Caco-2 (cell line): ENCODE measurements at places on chromosomes 7 and 10. TPM values are rescaled to one million over a fixed set of nuclear protein-coding genes. Genes with fewer than 3 reads are reported as not detected.

DNA sequence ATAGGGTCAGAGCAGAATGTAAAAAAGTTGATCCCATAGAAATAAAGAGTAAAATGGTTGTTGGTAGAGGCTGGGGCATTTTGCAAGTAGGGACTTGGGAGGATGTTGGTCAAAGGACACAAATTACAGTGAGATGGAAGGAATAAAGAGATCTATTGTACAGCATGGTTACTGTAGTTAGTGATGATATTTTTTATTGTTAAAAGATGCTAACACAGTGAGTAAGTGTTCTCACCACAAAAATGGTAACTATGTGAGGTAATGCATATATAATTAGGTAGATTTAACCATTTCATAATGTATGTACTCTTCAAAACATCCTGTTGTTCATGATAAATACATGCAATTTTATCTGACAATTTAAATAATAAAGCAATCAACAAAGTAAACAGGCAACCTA is 280.7 kb upstream of the MAGI2 start:
- DNase-seq = no peak
- H3K4me1 ChIP-seq = no peaks in the 10 kb centered on the region
- H3K4me3 ChIP-seq = no peak overlapping the region
- no peak overlapping the region for H3K27ac ChIP-seq

- peak overlapping the region; percentile 54 for H3K4me3 ChIP-seq
- peak; percentile 34 for DNase-seq
- no peaks in the 10 kb centered on the region for H3K27me3 ChIP-seq
- peaks cover 46% of the 10 kb centered on the region for H3K4me1 ChIP-seq
- H3K27ac ChIP-seq = peak overlapping the region; percentile 46
These were observed 803 bp downstream of the RAPGEF5 start for GRCh38 chr7:22356010-22356691.

DNA sequence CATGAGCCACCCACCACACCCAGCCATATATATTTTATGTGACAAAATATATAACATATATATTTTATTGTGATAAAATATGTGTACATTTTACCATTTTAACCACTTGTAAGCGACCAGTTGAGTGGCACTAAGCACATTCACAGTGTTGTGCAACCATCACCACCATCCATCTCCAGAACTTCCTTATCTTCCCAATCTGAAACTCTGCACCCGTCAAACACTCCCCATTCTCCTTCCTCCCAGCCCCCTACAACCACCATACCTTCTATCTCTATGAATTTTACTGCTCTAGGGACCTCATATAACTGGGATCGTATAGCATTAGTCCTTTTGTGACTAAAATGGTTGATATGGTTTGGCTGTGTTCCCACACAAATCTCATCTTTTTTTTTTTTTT is 20.8 kb upstream of the CYTH3 start:
- H3K4me1 ChIP-seq = no peaks in the 10 kb centered on the region
- DNase-seq = no peak
- H3K27ac ChIP-seq = no peak overlapping the region
- H3K36me3 ChIP-seq = no peaks in the 10 kb centered on the region
- no peak overlapping the region for H3K4me3 ChIP-seq

GRCh38 chr10:4125776-4126175 is 340.8 kb upstream of the KLF6 start:
- no peak overlapping the region for H3K4me3 ChIP-seq
- no peaks in the 10 kb centered on the region for H3K27me3 ChIP-seq
- no peaks in the 10 kb centered on the region for H3K4me1 ChIP-seq

GRCh38 chr10:109348324-109348723 is 575.0 kb downstream of the XPNPEP1 start:
- H3K4me1 ChIP-seq = no peaks in the 10 kb centered on the region
- no peaks in the 10 kb centered on the region for H3K36me3 ChIP-seq
- H3K27ac ChIP-seq = no peak overlapping the region
- H3K27me3 ChIP-seq = no peaks in the 10 kb centered on the region

DNA sequence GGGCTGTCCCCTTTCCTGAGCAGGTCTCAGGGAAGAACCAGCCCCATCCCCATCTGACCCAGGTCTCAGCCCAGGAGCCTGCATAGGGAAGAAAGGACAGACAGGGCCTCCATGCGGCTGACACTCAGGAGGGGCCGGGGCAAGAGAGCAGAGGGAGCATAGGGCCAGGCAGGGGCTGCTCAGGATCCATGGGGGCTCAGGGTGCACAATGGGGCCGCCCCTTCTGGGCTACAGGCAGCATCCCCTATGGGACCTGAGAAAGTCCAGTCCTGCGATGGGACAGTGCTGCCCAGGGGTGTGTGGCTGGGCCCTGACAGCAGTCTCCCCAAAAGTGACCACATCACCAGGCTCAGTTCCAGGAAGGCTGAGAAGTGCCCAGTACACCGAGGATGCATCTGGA is 32.7 kb upstream of the ZNF735 start:
- DNase-seq = no peak
- H3K4me1 ChIP-seq = no peaks in the 10 kb centered on the region
- no peaks in the 10 kb centered on the region for H3K36me3 ChIP-seq
- no peak overlapping the region for H3K27ac ChIP-seq

GRCh38 chr7:66356277-66356721 is 151.2 kb downstream of the TPST1 start:
- no peaks in the 10 kb centered on the region for H3K27me3 ChIP-seq
- peaks cover 18% of the 10 kb centered on the region for H3K4me1 ChIP-seq
- no peak overlapping the region for H3K27ac ChIP-seq
- DNase-seq = no peak
- H3K4me3 ChIP-seq = no peak overlapping the region

DNA sequence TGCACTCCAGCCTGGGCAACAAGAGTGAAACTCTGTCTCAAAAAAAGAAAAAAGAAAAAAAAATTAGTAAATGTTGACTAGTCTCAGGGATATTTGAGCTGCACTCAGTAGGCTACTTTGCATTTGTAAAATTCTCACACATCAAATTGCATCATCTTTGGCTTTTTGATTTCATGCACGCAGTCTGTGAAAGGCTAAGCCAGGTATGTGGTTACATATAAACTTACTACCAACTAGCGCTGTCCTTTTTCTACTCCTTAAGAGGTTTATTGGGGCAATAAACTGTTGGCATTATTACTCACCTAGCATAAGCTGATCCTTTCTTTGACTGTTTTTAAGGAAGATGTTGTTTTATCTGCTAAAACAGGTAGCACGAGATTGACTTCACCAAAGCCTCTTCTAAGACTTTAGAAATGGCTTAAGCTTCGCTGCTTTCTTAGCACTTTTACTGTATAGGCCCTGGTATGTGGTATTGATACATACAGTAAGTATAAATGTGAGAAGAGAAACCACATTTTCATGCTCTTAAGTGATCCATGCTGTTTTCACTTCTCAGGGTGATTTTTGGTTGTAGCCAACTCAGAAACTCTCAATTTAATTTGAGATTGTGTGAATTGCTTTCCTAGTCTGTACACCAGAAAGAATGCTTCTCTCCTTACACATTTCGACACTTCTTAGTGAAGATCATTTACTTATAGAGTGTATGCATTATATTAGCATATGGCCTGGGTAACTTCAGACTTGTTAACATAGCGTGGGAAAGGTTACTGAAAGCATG is 323.9 kb downstream of the AUTS2 start:
- no peak overlapping the region for H3K4me3 ChIP-seq
- no peaks in the 10 kb centered on the region for H3K27me3 ChIP-seq
- no peak for DNase-seq
- H3K36me3 ChIP-seq = no peaks in the 10 kb centered on the region
- H3K27ac ChIP-seq = no peak overlapping the region

SAP25 gene
- 1.9 and 2.0 TPM in 2 replicates for total RNA-seq
